Non-pigmented ciliary epithelial cell (primary cell): ENCODE measurements at places on chromosomes 3 and 15.

- no peak for DNase-seq
Observed at GRCh38 chr3:144966560-144966959, 994.9 kb downstream of the DIPK2A start.

GRCh38 chr3:116048991-116049390 is 396.3 kb downstream of the LSAMP start:
- DNase-seq, result no peak

- no peak for DNase-seq
Observed at GRCh38 chr3:16466822-16467221, 46.7 kb downstream of the RFTN1 start.

GRCh38 chr15:77040673-77041072 is 30.2 kb downstream of the TSPAN3 start:
- DNase-seq, result no peak

DNA sequence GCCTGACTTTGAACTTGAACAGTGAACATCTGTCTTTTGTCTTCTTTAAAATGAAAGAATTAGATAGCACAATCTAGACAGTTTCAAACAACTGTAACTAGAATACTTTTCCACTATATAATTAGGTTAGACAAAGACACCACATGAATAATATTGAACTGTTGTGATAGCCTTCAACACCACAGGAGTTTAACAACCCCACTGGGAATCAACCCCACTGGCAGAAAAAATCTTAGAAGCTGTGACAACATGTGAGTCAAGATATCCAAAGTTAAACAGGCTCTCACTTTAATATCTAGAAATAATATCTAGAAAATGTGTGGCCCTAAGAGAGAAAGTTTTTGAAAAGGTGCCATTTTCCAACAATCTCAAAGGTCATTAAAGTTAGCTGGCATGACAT is 64.4 kb upstream of the PRICKLE2 start:
- no peak for DNase-seq

- no peak for DNase-seq
Observed at GRCh38 chr3:142929109-142929508, 34.4 kb downstream of the PAQR9 start.

GRCh38 chr15:79816571-79816970 is 80.2 kb downstream of the MTHFS start:
- no peak for DNase-seq

DNA sequence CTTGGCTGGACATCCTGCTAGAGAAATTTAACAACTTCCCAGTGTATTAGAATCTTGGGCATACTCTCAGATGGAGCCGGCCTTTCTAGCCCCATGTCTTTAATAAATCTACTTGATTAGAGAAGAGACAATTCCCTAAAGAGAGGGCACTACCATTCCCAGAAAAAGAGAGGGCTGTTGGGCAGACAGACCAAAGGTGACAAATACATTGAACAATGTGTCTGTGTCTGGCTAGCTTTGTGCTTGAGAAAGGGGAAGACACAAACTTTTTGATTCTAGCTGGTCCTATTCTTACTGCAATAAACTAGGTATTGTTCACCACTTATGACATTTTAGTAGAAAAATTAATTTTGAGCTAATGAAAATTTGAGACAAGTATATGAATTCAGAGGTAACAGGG is 57.7 kb downstream of the DUT start:
- DNase-seq, result no peak

DNA sequence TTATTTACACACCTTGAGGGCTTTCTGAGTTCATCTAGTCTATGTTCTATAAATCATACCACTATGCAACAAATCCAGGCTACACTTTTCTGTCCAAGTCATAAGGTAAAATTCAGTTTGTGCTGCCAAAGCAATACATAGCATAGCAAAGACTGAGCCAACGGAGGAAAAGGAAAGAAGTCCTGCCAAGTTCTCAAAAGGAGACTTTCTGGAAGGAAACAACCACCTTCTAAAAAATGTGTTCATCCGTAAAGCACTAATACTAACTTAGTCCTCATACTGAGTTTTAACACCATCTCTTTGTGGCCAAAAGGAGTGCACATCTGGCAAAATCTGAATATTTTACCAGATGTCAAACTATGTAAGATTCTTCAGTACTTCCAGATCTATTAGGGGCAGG is 620.2 kb downstream of the RBMS3 start:
- DNase-seq, result no peak

DNA sequence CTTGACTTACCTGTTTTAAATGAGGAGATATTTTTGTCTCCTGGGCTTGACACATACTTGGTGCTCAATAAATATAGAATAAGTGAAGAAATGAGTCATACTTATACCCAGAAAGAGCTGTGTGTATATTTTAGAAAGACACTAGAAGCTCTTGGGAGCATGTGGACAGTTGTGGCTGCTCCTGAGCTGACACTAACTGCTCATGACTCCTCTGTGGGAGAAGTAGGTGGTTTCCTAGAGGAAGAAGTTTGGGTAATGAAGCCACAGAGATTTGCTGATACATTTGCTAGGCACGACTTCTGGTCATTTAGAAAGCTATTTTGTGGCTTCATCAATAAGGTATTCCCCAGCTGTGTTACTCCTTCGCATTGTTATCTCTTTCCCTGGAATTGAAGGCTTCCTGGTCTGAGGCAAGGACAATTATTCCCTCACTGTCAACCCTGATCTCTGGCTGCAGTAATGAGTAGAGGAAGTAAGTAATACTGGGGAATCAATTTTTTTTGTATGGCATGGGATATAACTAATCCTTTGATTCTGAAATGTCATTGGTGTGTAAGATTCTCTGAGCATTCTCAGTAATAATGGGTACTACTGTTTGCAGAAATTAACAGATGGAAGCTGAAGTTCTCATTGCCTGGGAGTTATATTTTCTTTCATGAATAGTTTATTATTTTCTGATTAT is 79.6 kb upstream of the DCBLD2 start:
- DNase-seq, result peak; percentile 89

- DNase-seq, result no peak
Observed at GRCh38 chr3:61078048-61078752, 173.1 kb downstream of the FHIT start.
